ENCODE measurements at places on chromosomes 2 and 18. TPM values are rescaled to one million over a fixed set of nuclear protein-coding genes. Genes with fewer than 3 reads are reported as not detected.
A peak's percentile ranks its signal among the peaks of the same experiment; 100 is the strongest.

DNA sequence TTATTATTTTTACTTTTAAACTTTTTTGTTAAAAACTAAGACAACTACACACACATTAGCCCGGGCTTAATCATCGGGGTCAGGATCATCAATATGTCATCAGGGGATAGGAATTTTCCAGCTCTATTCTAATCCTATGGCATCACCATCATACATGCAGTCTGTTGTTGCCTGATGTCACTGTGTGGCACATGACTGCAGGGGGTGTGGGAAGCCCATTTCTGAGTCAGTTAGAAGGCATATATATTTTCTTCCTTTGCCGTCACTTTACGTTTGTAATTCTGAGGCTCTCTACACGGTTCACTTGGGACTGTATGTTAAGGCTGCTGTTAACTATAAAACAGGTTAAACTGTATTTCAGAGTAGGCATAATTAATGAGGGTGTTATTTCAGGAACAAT, 144.4 kb upstream of the ITGA6 start:
- peak; percentile 88 for DNase-seq

Gene SLC8A1
- 19.9 TPM for total RNA-seq

GRCh38 chr2:102129951-102130646, 12.4 kb upstream of the IL1R1 start:
- DNase-seq, result no peak

DNA sequence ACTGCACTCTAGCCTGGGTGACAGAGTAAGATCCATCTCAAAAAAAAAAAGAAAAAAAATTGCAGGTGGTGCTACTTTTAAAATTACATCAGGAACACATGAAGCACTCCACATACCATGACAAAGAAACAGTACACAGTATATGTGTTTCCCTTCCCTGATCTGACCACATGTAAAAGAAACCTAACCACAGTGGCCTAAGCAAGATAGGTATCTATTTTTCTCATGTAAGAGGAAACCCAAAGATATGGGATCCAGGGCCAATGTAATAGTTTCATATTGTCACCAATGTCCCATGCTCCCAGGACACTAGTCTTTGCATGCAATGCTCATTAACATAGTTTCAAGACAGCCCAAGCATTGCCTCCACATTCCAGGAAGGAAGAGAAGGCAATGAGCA, 99.9 kb downstream of the DYM start:
- no peak for DNase-seq

Gene FAHD2B
- 11.0 TPM for total RNA-seq
